Fibroblast of gingiva (primary cell): ENCODE measurements at places on chromosomes 5 and 9.

GRCh38 chr5:149036168-149036567 is 26.7 kb downstream of the SH3TC2 start:
- no peak for DNase-seq

GRCh38 chr5:134092875-134093274 is 21.6 kb upstream of the TCF7 start:
- no peak for DNase-seq

DNA sequence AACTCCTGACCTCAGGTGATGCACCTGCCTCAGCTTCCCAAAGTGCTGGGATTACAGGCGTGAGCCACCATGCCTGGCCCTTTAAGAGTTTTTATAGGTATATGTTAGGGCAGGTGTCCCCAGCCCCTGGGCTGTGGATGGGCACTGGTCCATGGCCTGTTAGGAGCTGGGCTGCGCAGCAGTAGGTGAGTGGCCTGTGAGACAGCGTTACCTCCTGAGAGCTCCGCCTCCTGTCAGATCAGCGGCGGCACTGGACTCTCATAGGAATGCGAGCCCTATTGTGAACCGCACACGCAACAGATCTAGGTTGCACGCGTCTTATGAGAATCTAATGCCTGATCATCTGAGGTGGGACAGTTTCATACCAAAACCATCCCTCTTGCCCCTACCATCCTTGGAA is 173.4 kb downstream of the GOLPH3 start:
- no peak for DNase-seq

- no peak for DNase-seq
Measured at GRCh38 chr5:133783481-133783880, 171.1 kb upstream of the FSTL4 start.

DNA sequence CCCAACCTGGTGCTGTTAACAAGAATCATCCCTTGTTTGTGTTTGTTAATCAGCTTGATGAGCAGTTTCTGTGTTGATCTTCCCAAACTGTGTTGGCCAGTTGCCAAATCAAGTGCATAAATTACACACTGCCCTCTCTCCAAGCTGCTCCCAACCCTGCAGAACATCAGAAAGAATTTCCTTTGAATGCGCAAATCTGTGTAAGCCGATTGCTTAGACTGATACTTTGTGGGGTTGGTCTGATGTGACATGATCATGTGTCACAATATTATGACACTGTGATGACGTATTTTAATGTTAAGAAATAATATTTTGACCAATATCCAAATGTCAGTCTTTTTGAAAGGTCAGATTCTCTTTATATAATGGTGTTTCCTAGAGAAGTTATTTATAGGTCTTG is 766.4 kb upstream of the WWC1 start:
- no peak for DNase-seq

GRCh38 chr5:102770803-102771202 is 15.7 kb downstream of the PAM start:
- DNase-seq: no peak
